ENCODE measurements at places on chromosomes 16 and 17.

DNA sequence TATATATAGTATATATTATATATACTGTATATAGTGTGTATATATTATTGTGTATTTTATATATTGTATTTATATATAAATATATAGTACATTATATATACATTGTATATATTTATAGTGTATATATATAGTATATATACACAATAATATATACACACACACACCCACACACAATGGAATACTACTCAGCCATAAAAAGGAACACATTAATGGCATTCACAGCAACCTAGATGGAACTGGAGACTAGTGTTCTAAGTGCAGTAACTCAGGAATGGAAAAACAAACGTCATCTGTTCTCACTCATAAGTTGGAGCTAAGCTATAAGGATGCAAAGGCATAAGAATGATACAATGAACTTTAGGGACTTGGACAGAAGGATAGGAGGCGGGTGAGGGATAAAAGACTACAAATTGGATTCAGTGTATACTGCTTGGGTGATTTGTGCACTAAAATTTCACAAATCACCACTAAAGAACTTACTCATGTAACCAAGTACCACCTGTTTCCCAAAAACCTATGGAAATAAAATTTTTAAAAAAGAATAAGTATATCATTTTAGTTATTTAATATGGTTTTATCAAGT is 201.9 kb upstream of the CDH11 start:
- no peak for DNase-seq

- no peak for DNase-seq
These were observed 20.0 kb downstream of the ACSF3 start for GRCh38 chr16:89113661-89114060.

DNA sequence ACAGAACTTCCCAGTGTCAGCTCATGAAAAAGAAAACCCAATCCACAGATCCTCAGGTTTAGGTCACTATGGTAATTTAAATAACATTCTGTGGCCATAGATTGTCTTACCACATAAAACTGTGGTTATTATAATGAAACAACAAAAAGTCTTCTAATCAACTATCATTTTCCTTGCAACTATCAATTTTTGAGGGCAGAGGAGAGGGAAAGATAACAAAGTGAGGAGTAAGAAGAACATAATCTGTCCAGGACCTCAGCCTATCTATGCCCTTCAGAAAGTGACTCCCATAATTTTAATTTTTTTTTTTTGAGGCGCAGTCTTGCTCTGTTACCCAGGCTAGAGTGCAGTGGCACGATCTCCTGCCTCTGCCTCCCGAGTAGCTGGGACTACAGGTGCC is 4.0 kb upstream of the GGNBP2 start:
- no peak for DNase-seq

DNA sequence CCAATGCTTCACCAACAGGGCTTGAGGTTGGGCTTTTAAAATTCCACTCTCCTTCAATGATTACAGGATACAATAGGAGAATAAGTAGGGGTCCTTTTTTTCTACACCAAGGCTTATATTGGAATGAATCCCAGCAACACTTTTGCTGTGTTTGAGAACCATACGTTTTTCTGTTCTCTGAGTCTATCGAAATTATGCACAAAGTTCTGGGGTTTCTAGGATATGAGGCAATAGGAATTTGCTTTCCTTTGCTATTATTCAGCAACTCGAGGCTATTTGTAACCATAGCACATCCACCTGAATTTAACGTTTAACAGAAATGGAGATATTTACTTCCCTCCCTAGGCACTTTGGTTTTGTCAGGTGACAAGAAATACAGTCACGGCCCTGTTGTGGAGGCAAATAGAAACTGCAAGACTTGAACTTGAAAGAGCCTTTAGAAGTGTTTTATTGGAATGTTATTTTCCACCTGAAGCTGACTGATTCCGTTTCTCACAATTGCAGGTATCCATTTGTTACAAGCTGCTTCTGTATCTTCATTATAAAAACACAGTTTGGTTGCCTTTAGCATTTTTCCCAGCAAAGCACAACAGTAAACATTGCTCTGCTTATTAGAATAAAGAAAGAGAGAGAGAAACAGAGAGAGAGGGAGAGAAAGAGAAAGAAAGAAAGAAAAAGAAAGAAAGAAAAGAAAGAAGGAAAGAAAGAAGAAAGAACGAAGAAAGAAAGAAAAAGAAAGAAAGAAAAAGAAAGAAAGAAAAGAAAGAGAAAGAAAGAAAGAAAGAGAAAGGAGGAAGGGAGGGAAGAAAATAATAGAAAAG is 109.6 kb downstream of the HS3ST3A1 start:
- no peak for DNase-seq

- no peak for DNase-seq
These were observed 61.2 kb downstream of the AKAP1 start for GRCh38 chr17:57146273-57146672.

DNA sequence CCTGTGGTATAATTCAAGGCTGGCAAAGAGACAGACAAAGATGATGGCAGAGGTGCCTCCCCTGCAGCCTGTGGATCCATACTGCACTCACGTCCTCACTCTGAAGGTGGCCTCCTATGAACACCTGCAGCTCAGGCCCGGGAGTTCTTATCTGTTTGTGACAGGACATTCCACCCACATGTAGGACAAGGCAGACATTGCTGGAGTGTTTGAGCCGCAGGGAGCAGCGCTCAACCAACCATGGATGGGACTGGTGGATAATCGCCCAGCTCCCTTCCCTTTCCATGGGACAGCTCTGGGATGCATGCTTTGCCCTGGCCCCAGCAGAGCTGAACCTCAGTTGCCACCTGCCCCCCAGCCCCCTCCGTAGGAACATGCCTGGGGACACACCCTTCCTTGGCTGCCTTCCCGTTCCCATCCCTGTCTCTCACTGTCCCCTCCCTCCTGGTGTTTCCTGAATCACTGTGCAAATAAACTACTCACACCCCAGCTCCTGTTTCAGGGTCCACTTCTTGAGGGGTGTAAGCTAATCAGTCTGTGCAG is 22.2 kb downstream of the ITPRIPL2 start:
- DNase-seq = peak; percentile 94

DNA sequence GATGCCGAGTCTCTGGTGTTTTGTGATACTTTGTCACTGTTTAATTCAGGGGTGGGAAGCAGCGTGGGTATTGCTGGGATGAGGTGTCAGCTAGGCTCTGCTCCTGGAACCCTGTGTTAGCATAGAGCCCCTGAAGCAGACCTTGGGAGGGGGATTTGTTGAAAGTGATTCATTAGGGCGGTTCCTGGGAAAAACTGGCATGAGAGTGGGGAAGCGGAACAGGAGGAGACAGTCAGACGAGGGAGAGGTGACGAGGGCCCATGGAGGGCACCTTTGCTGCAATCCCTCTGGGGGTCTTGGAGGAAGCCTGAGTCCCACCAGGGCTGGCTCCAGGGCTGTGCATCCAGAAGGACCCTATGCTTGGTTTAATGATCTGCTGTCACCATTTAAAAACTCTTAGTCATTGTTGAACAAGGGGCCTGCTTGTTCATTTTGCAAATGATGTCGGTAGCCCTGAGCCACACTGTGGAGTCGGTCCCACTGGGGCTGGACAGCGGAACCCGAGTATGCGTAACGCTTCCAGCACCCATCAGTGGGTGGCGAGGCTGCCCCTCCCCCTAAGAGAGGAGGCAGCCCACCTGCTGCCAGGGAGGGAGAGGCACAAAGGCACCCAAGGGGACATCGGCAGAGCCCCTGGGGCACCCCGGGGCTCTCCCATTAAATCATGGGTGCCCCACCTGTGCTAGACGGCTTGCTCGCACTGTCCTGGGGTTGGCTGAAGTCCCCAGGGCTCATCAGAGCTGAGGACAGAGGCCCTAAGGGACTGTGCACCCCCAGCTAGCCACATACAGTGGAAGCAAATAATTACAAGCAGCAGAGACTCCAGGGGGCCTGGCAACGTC is 35.4 kb downstream of the WFDC1 start:
- DNase-seq = no peak

GRCh38 chr16:60329108-60329507 is 1595.0 kb upstream of the GOT2 start:
- no peak for DNase-seq

- DNase-seq = no peak
These were observed 167.3 kb upstream of the MPHOSPH6 start for GRCh38 chr16:82337355-82337754.

GRCh38 chr16:69935278-69935711 is 15.8 kb upstream of the CLEC18A start:
- no peak for DNase-seq

DNA sequence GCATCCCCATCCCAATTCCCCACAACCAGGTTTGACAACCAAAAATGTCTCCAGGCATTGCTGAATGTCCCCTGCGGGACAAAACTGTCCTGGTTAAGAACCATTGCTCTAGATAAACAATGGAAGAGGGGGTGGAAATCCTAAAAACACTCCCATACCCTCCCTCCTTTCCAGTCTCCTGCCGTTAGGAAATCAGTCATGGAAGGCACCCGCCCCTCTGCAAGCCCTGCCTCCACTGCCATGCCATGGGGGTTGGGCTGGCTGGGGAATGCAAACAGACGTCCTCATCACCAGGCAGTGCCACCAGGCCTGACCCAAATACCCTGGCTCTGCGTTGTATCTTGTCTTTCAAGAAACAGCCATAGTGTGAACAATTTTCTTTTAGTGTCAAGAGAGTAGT is 57.5 kb downstream of the CYTH1 start:
- no peak for DNase-seq

- no peak for DNase-seq
These were observed 442.2 kb downstream of the MAF start for GRCh38 chr16:79158337-79158736.

- DNase-seq = no peak
These were observed 3.5 kb downstream of the RBFOX1 start for GRCh38 chr16:7335991-7336634.

DNA sequence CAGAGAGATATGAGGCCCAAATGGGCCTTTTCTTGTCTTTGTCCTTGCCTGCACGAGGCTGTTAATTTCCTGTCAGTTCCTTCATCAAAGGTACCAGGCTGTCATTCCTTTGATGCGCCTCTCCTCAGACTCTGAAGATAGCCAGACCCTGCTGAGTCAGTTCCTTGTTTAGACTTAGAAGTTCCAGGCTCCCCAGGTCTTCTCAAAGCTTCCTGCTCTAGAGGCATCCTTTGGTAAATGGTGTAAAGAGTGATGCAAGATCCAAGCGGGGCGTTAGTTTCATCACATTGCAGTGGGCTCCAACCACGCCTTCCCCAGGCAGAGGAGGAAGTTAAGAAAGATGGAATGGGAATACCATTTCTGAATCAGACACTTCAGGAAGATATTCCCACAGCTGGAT is 4.0 kb upstream of the CDH11 start:
- DNase-seq = no peak

DNA sequence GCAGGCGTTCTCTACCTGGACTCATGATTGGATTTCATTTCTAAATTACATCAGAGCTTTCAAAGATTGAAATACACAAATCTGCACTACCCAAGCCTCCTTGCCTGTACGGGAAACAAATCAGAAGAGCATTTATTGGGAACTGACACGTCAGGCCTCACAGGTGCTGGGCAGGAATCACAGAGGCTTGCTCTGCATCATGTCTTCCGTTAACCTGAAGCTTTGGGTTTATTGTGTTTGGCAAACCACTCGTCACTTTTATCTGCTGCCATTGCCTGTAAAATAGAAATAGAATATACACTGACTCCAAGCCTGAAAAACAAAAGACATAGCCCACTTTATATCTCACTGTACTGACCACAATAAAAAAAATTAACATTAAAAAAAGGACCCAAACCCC is 7.9 kb upstream of the GEMIN4 start:
- DNase-seq = no peak

- no peak for DNase-seq
These were observed 35.5 kb upstream of the ITGA2B start for GRCh38 chr17:44424828-44425461.

GRCh38 chr17:80789356-80789902 is 202.2 kb upstream of the CHMP6 start:
- DNase-seq = peak; percentile 54

DNA sequence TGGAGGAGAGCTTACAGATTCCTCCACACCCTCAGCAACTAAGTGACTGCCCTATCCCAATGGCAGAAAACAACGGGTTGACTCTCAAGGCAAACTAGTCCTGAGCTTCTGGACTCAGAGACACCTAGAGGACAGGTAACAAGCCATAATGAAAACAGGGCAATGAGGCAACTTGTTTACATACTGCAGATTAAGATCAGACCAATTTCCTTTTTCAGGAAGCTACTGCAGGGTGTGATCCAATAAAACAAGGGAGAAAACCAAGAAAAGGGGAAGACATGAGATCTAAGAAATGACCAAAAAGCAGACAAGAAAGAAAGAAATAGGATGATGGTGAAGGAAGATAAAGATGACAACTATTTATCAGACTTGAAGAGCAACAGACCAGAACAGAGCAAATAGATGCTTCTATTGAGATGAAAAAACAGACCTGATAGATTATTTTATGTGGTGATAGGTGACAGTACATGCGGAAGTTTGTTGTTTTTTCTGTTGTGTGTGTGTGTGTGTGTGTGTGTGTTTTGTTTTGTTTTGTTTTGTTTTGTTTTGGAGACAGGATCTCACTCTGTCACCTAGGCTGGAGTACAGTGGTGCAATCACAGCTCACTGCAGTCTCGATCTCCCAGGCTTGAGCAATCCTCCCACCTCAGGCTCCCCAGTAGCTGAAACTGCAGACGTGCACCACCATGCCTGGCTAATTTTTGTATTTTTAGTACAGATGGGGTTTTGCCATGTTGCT is 120.7 kb downstream of the GAS7 start:
- DNase-seq = no peak

- DNase-seq = no peak
These were observed 68.6 kb downstream of the SDK2 start for GRCh38 chr17:73575470-73576221.

DNA sequence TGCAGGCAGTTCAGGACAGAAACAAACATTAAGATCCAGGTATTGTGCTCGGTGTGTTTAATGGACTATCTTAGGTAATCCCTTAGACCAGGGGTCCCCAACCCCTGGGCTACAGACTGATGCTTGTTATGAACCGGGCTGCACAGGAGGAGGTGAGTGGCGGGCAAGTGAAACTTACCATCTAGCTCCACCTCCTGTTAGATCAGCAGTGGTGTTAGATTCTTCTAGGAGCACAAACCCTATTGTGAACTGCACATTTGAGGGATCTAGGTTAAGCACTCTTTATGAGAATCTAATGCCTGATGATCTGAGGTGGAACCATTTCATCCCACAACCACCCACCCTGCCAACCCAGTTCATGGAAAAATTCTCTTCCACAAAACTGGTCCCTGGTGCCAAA is 37.8 kb upstream of the ASIC2 start:
- DNase-seq = no peak

- no peak for DNase-seq
These were observed 568.3 kb upstream of the ZFHX3 start for GRCh38 chr16:73616166-73616753.

GRCh38 chr17:50034498-50035364 is 21.2 kb upstream of the ITGA3 start:
- no peak for DNase-seq
